ENCODE measurements at places on chromosomes 11 and 22. TPM values are rescaled to one million over a fixed set of nuclear protein-coding genes. Genes with fewer than 3 reads are reported as not detected.

DNA sequence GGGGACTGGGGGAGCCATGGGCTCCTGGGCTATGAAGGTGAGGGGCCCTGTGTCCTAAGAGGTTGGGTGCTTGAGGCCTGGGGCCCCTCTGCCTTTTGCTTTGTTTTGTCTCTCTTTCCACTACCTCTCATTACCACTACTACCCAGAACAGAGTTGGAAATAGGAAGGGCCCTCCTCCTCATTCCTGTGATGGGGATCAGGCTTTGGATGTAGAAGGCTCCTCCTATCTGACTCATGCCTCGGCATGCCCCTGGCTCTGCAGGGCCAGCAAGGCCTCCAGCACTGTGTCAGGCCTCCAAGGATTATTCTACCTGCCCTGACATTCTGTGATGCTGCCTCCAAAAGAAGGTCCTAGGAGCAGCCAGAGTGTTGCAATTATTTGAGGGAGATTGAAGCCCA lies 766 bp downstream of the IZUMO1R start:
- DNase-seq: no peak

DNA sequence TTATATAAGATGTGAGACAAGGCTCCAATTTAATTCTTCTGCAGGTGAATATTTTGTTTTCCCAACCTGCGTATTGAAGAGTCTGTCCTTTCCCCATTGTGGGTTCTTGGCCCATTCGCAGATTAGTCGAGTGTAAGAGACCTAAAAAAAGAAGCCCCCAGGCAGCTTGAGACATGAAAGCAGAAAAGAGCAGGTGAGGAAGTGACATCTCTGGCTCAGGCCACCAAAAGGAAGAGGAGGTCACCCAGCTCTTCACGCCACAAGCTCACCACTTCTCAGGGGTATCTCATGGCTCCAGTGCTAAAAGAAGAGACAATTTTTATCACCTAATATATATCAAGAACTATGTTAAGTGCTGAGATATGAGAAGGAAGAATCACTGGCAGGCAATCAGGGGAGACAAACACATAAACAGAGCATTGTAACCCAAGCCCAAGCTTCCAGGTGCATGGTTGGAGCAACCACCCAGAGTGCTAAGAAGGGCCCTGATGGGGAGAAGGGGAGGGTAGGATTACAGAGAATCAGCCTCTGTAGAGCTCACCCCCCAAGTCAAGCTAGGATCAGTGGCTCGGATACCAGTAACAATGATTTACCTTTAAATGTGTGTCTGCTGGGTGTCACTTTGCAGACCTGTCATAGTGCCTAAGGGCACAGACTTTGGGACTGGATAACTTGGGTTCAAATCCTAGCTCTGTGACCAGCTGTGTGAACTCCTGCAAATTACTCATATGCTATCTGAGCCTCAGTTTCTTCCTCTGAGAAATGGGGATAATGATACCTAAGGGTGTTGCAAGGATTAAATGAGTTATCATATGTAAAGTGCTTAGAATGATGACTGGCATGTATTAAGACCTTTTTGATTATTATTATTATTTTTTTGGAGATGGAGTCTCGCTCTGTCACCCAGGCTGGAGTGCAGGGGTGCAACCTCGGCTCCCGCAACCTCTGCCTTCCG lies 39.2 kb downstream of the MCHR1 start:
- DNase-seq: no peak

DNA sequence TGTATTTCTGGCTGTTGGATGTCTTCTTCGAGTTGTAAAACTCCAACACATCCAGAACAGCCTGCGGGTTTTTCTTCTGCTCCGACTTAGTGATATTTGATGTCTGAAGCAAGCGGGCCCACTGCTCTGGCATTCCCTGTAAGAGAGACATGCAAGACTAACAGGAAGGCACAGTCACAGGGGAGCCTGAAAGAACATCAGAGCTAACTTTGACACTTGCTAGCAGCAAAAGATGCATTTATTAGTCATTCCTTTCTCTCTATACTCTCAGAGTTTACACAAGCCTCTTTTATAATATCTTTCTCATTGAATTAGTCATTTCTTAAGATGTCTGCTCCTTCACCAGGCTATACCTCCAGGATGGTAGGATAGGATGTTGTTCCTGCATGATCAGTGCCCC lies 77.8 kb upstream of the GDPD4 start:
- no peak for DNase-seq

DNA sequence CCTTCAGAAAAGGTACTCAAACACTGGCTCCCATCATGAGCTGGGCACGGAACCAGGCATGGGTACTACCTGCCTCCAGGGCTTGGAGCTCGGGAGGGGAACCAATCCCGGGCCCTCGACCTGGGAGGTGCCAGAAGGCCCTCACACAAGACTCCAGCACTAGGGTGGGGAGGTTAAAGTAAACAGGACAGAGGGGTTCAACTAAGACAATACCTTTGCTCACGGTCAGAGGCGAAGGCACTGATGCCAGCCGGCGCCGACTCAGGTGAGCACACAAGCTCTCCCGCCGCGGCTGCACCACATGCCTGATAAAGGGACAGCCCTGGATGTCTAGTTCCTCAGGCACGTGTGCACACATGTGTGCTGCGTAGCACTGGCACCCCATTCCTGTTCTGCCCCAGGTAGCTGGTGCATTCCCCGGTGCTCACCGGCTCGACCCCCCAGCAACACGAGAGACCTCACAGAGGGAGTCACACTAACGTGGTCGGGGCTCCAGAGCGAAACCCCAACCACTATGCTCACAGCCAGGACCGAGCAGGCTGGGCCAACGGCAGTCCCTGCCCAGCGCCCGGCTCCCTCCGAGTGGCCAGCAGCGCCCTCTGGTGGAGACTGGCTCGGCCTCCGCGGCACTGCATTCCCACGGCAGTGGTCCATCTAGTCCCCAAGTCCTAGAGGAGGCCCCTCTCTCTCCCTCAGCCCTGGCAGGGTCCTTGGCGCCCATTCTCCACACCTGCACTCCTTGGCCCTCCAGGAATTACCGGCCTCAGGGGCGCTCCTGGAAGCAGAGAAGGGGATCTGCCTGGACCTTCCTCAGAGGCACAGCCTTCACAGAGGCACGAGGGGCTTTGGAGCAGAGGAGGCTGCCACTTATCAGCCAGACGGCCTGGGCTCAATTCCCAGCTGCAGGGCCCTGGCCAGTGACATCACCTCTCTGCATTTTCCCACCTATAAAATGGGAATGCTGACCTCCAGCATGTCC lies 28.8 kb upstream of the MOB2 start:
- peak; percentile 6 for DNase-seq

DNA sequence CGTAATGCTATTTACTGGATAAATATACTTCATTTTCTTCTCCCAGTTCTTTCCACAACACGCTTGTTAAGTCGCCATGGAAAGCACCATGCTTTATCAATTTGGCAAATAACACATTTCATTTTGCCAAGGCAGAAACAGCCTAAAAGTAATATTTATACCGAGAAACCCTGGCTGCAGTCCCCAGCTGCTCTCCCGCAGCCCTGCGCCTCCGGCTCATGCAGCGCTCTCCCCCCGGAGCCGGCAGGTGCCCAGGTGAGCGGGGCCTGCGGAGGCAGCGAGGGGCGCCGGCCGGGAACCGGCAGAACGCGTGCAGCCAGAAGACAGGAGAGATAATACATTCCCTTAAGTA lies 681 bp upstream of the ARHGEF12 start:
- no peak for DNase-seq

- DNase-seq: peak; percentile 68
These were observed 27.2 kb upstream of the SMPD1 start for GRCh38 chr11:6362873-6363678.

DNA sequence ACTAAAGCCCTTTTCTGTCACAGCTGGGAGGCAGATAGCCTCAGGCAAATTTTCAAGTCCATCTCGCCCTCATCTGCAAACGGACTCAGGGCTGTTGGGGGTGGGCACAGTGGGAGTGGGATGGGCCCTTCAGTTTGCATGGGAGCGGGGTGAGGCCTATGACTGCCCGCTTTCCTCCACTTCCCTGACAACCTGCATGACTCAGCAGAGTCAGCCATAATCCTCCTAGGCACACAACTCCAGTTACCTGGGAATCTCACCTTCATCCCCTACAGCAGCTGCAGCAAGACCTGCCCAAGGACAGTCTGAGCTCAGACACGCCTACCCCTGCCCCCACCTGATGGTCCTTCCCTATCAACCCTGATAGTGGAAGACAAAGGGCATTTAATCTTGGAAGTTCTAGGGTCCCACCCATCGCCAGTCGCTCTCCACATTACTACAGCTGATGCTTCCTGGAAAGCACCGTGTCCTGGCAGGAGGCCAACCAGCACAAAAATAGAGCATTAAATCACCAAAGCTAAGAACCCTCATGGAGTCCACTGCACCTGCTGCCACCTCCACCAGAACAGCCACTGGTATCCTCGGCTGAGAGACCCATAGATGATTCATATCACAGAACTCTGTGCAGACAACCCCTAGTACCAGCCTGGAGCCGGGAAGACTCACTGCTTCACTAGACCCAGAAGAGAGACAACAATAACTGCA lies 319.3 kb downstream of the DCDC1 start:
- no peak for DNase-seq

DNA sequence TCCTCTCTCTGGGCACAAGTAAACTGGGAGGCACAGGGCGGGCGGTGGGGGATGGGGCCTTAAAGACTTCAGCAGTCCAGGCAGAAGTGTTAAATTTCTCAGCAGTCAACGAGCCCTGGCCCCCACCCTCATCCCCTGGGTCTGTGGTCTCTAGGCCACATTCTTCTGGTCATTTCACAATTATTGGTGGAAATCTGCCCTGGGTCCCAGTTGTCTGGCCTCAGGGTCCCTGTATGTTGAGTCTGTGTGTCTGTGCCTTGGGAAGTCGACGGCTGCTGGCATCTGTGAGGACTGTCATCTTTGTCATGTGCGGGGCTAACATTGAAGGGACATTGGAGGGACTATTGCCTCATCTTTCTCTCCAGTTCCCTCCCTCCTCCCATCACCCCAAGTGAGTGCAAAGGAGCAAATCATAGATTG lies 1.7 kb downstream of the TSPAN18 start:
- no peak for DNase-seq

GPR83 gene
- 0.39 TPM for total RNA-seq

DNA sequence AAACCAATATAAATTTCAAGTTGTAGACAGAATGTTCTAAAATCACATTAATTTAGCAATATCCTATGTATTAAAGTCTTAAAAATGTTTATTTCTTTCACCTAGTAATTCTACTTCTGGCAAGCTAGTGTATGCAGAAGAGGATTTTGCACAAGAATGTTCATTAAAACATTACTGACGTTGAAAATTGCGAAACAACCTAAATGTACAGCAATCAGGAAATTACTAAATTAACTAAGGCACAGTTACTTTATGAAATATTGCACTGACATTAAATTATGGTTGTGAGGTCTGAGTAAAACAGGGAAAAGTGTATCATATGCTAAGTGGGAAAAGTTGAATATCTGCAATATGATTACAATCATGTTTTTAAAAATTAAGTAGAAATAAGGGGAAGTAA lies 4.1 kb downstream of the SLC36A4 start:
- DNase-seq: no peak

GRCh38 chr11:96045622-96046456 lies 121.9 kb upstream of the MTMR2 start:
- DNase-seq: no peak

- no peak for DNase-seq
These were observed 1307.8 kb upstream of the RAG2 start for GRCh38 chr11:37905707-37906417.

- DNase-seq: no peak
These were observed 36.5 kb upstream of the TOLLIP start for GRCh38 chr11:1345737-1346513.

MS4A6E gene
- total RNA-seq: not detected

DNA sequence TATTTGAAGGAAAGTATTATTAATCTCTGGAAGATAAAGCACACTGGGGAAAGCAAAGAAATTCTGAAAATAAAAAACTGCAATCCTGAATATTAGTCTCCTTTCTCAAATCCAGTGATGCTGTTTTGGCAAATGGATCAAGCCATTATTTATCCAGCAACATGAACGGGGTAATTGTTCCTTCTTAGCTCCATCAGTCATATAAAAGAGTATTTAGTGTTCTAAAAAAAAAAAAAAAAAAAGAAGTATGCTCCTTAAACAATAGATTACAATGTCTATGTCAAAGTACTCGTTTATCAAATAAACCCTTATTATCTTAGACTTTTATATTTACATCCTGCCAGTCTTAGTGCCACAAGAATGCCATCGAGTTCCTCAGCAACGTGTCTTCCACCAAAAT lies 1.3 kb downstream of the RDX start:
- no peak for DNase-seq

- no peak for DNase-seq
These were observed 342.7 kb upstream of the SYN3 start for GRCh38 chr22:33400891-33401290.

GRCh38 chr11:65962141-65962564 lies 619 bp downstream of the SART1 start:
- no peak for DNase-seq

GRCh38 chr11:124894606-124895430 lies 2.8 kb downstream of the ROBO4 start:
- no peak for DNase-seq

MB gene
- 1.5 TPM for total RNA-seq

DNA sequence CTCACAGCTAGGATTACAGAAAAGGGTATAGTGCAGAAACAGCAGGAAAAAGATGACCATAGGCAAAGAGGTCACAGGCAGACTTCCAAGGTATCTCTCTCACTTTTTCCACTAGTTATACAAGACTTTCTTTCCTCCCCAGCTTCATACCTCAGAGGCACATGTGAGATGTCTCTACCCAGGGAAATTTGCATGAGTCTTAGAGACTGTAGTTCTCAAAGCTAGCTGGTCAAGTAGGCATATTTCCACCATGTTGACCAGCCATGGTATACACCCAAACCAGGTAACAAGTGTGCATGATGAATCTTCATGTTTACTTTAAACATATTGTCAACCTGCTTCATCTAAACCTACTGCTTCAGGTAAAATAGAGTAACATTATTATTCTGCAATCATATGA lies 27.9 kb downstream of the PRMT3 start:
- DNase-seq: no peak

OR5A1 gene
- not detected for total RNA-seq

TRIM49D1 gene
- total RNA-seq: not detected

- no peak for DNase-seq
These were observed 24.9 kb downstream of the PICALM start for GRCh38 chr11:86043765-86044503.

HEPHL1 gene
- not detected for total RNA-seq

GRCh38 chr11:116909245-116909644 lies 71.8 kb upstream of the APOA1 start:
- DNase-seq: no peak
